Stimulated activated CD8-positive, alpha-beta memory T cell treated with anti-CD3 and anti-CD28 coated beads, Interleukin-2, amount 100 ng/mL, for 48 hours (primary cell): ENCODE measurements at places on chromosomes 3 and 15.

DNA sequence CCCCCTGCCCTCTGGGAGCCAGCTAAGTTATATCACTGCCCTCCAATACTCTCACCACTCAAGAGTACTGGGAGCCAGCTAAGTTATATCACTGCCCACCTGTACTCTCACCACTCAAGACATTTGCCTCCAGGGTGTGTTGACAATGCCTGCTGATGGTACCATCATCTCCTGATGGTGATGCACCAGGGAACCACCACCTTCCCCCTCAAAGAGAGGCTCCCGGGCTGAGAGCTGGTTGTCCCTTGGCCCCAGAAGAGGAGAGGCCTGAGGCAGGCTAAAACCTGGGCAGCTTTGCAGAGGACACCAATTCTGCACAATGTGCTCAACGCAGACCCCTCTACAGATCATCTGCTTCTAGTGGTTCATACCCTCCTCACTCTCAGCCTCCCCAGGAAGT, 7.5 kb upstream of the HAPLN3 start:
- DNase-seq, result no peak

- DNase-seq, result no peak
Measured at GRCh38 chr15:40070166-40070557, 31.2 kb upstream of the SRP14 start.

GRCh38 chr3:58148049-58148448, 62.7 kb downstream of the DNASE1L3 start:
- DNase-seq, result no peak

- no peak for DNase-seq
Measured at GRCh38 chr3:127105587-127105986, 87.3 kb upstream of the PRR23E start.

GRCh38 chr15:83207009-83207659, 489 bp downstream of the HDGFL3 start:
- DNase-seq, result peak; percentile 7

- DNase-seq, result no peak
Measured at GRCh38 chr3:22284559-22284958, 533.5 kb upstream of the ZNF385D start.

DNA sequence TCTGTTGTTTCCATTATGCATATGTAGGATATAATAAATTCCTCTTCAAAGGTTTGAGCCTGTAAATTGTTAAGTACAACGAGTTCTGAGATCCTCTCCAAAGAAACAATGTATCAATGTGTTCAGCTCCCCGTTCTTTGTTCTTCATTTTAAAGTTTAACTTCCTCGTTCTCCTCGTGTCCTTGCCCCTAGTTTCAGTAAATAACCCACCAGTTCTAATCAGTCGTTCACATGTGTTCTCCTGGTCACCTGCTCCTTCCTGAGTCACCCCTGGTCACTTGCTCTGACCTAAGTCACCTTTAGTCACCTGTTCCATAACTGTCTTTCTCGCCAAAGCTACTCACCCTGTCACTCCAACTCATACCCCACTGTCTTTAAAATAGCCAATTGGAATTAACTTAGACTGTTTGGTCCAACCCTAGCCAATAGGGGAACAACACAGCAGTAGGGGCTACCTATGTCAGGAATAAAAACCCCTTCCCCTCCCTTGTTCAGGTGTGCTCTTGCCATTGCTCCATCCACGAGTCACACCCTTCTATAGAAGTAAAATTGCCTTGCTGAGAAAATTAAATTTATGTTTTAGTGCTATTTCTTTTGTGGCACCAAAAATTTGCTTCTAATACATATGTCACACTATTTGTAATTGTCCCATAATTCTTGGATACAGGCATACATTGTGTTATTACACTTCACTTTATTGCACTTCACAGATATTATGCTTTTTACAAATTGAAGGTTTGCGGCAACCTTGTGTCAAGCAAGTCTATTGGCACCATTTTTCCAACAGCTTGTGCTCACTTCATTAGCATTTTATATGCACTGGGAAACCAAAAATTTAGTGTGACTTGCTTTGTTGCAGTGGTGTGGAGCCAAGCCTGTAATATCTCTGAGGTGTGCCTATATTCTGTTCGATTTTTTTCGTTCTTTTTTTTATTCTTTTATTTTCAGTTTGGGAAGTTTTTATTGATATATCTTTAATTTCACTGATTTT, 15.3 kb upstream of the MCF2L2 start:
- DNase-seq, result no peak

GRCh38 chr3:111870620-111871019, 11.6 kb downstream of the PHLDB2 start:
- DNase-seq, result no peak

DNA sequence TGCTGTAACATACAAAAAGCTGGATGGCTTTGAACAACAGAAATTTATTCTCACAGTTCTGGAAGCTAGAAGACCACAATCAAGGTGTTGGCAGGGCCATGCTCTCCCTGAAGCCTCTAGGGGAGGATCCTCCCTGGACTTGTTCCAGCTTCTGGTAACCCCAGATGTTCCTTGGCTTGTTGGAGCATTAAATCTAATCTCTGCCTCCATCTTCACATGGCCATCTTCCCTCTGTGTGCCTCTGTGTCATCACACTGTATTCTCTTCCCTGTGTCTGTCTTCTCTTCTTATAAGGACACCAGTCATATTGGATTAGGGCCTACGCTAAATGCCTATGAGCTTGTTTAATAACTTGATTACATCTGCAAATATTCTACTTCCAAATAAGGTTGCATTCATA, 109.5 kb downstream of the STAG1 start:
- DNase-seq, result no peak

GRCh38 chr3:139473155-139473771, 3.1 kb downstream of the RBP2 start:
- no peak for DNase-seq

- no peak for DNase-seq
Measured at GRCh38 chr15:81572190-81572589, 198.2 kb upstream of the TMC3 start.

GRCh38 chr15:76996526-76997401, 1.8 kb downstream of the PSTPIP1 start:
- DNase-seq, result no peak

GRCh38 chr3:121594850-121595249, 1.7 kb downstream of the FBXO40 start:
- no peak for DNase-seq

DNA sequence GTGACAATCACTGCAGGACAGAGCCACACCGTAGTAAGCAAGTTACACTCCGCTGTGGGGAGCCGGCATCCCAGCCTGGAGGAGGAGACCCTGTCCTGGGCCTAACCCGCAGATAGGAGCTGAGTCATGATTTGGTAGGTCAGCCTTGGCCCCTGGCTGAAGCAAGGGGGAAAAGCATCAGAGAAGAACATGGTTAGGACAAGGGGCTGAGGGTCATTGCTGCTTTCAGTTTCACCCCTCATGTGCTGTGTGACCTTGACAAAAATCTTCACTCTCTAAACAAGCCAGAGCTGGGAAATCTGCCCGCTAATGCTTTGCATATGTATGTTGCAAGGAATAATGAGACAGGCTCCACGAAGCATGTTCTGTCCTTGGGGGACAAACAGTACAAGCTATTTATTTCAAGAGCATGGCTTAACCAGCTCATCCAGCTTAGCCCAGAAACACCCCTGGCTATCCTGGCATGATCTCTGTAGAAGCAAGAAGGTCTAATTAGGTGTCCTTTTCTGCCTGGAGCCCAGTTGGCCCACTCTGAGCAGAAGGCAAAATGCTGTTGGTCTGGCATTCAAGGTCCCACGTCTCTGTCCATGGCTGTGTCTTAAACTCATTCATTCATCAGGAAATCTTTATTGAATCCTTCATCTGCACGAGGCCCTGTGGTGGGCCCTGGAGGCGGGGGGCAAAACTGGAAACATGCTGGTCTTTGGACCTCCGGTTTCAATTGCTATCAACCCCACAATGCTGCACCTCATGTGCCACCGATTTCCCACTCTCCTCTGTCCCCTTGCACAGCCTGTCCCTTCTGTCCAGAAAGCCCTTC, 221.3 kb upstream of the LYSMD4 start:
- DNase-seq, result no peak

DNA sequence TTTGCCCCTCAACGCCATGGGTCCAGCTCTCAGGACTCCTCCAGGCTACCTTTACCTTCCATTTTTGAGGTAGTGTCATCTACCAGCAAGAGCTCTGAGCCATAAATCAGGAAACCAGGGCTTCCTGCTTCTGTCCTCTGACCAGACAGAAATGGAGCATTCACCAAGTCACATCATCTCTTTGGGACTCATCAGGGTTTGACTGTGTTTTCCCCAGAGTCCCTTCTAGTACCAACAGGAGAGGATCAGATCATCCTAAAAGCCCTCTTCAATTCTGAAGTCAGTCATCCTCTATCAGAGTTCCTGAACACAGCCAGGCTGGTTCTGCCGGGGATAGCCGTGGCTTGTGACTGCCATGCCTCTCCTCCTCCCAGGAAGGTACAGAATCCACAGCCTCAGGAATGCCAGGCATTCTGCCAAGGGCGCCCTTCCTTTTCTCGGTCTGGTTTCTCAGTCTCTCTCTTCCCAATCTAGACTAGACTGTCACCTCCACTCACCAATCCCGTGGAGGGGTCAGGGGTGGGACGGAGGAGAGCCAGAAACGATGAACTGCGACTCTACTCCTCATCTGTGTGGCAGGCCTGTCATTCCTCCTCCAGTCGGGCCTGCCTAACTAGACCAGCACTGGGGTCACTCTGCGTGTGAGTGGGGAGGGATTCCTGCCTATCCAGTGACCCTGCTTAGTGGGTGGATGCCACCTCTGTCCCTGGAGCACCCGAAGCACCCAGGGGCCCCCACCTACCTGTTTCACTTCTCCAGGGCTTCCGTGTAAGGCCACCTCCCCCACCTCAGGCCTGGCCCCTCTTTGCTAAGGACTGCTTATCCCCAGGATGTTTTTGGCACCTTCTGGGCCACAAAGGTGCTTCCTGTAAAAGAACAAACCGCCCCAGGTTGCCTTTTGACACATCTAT, 30.9 kb downstream of the CCNL1 start:
- DNase-seq, result peak; percentile 7

GRCh38 chr3:187678726-187679268, 8.6 kb upstream of the SST start:
- no peak for DNase-seq

- DNase-seq, result no peak
Measured at GRCh38 chr15:95826412-95827195, 503.9 kb upstream of the NR2F2 start.

DNA sequence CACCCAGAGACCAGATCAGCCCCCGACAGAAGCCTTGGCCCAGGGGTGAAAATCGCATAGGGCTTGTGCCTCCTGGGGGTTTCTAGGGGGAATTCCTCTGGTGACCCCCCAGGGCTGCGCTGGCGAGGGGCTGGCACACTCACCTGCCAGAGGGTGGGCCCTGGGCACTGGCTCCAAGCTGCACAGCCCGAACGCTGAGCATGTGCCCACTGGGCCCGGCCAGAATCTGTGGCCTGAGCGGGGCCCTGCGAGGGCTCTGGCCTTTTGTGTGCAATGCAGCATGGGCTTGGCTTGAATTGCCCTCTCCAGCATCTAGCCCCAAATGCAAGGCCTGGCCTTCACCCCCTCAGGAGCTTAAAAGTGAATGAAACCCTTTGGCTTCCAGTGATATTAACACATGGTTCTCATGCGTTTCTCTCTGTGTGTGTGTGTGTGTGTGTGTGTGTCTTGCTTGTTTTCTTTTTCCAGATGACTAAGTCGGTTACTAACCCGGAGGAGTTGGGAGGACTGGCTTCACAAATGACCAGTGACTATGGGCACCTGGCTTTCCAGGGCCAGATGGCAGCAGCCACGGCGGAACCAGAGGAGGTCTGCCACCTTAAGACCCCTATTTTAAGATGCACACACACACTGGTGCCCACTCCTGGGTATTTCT, 259.1 kb upstream of the TPM1 start:
- no peak for DNase-seq

DNA sequence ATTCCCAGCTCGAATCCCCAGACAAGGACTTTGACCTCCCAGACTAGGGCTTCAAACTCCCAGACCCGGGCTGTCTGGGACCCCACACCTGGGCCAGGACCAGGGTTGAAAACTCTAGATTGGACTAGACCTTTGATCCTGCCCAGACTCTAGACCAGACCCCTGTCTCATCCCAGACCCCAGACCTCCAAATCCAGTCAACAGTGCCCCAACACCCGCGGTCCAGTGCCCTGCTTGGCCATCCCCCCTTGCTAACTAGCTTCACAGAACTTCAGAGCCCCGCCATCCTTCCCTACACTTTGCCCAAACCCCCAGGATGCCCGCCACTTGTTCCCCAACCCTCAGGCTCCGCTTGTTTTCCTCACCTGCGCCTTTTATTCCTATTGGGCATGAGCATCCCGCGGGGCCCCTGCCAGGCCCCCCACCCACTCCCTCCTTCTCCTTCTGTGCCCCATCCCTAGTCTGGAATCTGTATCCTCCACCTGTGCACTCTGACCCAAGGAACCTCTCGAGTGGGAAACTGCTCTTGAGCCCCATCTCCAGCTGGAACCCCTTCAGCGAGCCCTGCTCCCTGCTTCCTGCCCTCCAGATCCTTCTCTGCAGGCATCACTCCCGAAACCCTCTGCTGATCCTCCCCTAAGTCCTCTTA, 604 bp downstream of the GNAI2 start:
- no peak for DNase-seq

GRCh38 chr15:72784456-72784876, 908 bp upstream of the ADPGK start:
- DNase-seq, result no peak

DNA sequence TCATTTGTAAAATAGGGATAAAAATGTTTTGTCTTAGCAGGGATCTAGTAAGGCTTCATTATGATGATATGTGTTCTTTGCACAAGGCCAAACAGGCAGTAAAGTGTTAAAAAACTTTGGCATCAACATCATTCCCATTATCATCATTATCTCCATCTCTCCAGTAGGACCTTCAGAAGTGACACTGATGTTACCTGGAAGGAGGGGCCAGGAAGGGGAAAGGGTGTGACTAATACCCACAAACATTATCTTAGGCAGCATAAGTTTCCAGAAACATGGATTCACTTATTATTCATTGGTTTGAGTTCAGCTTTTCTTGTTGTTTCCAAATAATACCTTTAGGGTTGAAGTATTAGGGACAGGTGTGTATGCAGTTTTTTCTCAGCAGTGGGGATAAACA, 399.6 kb downstream of the PTPRG start:
- no peak for DNase-seq

DNA sequence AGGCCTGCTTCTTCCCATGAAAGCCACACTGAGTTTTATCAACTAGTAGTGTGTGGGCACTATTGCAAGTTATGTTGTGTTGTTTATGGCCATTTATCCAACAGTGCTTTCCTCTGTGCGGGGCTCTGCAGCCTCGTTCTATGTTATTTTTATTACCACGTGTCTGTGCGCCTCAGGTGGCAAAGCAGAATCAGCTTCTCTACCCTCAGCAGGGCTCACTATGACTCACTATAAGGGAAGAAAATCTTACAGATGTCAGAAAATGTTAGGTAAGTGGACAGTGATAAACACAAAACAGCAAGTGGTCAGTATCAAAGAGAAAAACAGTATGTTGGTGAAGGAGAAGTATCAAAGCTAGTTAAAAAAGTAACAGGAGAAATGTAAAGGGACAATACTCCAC, 61.4 kb downstream of the MOBP start:
- DNase-seq, result no peak

- DNase-seq, result no peak
Measured at GRCh38 chr3:169662843-169663160, 710 bp downstream of the MECOM start.
